CD4-positive, alpha-beta T cell treated with Interleukin-17A for 4 hours (primary cell): ENCODE measurements at places on chromosomes 3 and 15.

DNA sequence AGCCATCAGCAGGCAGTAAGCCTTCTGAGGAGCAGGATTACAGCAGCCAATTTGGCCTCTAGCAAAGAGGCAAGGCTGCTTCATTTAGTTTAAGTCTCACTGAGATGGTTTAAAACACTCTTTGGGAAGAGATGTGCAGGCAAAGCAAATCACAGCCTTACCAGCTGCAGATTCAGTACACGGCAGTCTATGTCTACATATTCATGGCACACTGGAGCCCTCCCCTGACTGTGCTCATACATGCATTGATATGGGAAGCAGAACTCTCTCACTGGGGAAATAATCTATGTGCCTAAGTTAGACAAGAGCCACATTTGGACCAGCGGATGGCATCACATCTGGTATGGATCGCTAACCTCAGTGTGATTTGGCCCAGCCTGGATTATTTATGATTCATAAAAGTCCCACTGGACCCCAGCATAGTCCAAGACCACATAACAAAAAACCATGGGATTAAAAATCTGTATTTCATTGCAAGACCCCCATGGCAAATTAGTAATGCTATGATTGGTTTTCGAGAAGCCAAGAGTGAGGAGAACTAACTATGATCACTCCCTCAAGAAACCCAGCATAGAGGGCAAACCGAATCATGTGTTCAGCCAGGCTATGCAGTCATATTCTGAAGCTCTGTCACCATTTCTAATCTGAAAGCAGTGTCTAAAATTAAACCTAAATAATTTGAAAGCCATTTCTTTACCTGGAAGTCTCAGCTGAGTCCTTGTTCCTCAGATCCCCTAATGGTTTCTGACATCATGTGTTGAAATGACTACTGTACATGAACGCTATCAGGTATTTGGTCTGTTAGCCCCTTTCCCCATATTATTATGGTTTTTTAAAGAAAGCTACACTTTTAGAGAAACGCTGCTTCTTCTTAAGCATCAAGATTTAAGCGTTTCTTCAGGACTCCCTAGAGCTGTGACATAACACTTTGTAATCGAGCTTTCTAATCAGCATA is 1.2 kb downstream of the PRICKLE2 start:
- no peak for DNase-seq

GRCh38 chr15:43872416-43873020 is 45.7 kb downstream of the WDR76 start:
- DNase-seq = peak; percentile 9

DNA sequence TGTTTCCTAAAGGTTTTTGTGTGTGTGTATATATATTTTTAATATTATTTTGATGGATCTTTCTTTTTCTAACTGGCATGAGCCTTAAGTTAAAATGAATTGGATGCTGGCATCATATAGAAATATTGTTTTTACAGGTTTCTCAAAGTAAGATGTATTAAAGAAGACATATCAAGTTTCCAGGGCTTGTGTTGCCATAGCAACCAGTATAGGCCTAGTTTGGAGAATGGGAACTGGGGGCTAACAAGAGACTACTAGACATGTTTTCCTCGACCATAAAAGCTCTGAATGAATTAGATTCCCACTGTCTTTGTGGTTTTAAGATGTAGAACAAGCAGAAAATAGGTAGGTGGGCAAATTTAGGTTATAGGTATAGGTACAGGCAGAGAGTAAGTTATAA is 771.4 kb downstream of the TUSC7 start:
- DNase-seq = no peak

DNA sequence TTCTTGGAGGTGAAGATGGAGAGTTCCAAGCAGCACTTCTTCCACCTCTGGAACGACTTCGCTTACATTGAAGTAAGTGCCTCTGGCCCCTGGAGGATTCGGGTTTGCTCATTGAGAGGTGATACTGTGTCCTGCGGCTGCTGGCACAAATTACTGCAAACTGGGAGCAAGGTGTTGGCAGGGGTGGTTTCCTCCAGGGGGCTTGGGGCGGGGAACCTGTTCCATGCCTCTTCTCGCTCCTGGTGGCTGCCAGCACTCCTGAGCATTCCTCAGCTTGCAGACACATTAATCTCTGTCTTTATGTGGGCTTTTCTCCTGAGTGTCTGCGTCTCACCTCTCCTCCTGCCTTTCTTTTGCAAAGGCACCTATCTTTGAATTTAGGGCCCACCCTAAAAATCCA is 47.4 kb downstream of the MESD start:
- DNase-seq = no peak

DNA sequence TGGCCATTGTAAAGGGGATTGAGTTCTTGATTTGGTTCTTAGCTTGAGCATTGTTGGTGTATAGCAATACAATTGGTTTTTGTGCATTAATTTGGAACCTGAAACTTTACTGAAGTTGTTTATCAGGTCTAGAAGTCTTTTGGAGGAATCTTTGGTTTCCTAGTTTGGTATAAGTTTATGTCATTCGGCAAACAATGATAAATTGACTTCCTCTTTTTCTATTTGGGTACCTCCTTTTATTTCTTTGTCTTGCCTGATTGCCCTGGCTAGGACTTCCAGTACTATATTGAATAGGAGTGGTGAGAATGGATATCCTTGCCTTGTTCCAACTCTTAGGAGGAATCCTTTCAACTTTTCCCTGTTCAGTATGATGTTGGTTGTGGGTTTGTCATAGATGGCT is 32.1 kb downstream of the SPESP1 start:
- DNase-seq = no peak

GRCh38 chr15:31901501-31901900 is 128.8 kb upstream of the CHRNA7 start:
- no peak for DNase-seq

GRCh38 chr15:50141856-50142255 is 22.8 kb upstream of the ATP8B4 start:
- no peak for DNase-seq

GRCh38 chr3:18264361-18264760 is 160.8 kb downstream of the SATB1 start:
- DNase-seq = no peak

GRCh38 chr15:93209690-93210445 is 120.9 kb upstream of the RGMA start:
- DNase-seq = no peak

GRCh38 chr3:146464005-146464595 is 5.3 kb downstream of the PLSCR2 start:
- no peak for DNase-seq

DNA sequence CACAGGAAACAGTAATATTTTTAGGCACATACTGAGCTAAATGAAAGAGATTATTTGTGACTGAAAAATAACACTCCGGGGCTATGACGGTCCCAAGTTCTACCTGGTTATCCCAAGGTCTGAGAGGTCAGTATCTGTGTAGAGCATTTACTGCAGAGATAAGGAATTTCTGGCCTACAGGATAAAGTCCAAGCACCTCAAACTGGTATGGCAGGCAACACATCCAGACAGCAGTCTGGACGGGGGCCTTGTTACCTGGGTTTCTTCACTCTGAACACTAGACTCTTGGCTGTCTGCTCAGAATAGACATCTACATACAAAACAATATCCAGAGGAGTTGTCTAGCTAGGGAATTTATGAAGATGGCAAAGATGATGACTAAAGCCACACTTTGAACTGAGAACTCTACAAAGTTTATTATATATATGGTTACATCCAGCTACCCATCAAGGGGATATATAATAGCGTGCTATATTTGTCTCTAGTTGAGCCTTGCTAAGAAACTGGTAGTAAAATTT is 42.0 kb upstream of the CLRN1 start:
- DNase-seq = no peak

GRCh38 chr3:139652561-139652960 is 25.2 kb downstream of the NMNAT3 start:
- DNase-seq = no peak

DNA sequence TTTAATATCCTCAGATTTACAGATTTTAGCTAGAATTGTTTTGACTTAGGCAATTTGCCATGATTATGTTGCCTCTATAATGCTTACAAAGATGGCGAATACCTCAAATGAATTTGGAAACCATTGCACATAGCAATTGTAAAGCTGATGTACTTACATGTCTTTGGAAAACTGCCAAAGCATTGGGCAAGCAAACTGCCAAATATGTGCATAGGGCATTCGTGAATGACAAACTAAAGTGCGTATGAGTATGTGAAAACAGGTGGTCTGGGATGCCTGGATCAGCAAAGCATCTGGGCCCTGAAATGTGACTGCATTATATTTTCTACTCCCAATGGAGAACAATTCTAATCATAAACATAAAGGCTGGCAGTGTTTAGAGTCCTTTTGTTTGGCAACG is 445.3 kb upstream of the ROBO1 start:
- DNase-seq = no peak
